ENCODE measurements at places on chromosomes 7 and 10.

GRCh38 chr7:9937944-9938631 is 1035.6 kb upstream of the PHF14 start:
- no peak for DNase-seq

DNA sequence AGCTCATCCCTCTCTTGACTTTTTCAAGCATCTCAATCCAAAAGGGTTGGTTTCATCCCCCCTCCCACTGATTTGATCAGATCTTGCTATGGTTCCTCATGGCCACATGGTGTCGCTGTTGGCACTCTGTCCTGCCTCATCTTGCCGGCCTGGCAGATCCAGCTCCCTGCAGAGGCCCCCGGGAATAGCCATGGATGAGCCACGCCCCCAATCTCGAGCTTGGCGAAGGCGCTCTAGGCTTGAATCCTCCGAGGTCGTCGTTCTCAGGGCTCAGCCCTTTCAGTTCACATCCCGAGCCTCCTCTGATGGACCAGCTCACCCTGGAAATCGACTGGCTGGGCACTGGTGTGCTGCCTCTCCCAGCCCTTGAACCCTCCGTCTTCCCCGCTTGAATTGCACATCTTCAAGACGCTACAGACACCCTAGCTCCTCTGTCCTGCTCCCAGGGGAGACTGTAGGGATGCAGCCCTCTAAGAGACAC is 628.7 kb downstream of the TYW1 start:
- no peak for DNase-seq

- DNase-seq: no peak
Observed at GRCh38 chr7:37310327-37311080, 138.2 kb downstream of the ELMO1 start.

DNA sequence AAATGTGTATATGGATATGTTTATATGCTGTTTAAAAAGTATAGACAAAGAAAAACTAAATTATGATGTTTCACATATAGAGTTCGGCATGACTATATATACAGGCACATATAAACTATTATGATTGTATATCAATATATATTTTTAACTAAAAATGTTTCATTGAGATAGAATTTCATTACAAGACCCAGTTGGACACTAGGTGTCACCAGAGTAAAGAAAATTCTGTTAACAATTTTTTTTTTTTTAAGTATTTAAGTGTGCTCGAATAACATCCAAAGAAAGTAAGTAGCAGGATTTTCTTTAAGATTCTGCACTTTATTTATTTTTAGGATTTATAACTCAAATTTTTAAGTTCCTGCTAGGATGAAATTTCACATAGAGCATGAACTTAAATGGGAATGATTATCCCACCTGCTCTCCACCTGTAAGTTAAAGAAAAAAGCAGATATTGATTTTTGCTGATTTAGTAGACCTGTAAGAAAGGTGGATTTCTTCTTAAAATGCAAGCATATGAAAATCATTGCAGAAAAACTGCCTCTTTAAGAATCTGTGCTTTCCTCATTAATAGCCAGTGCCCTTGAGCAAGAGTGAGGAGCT is 961.5 kb downstream of the PCDH15 start:
- no peak for DNase-seq

DNA sequence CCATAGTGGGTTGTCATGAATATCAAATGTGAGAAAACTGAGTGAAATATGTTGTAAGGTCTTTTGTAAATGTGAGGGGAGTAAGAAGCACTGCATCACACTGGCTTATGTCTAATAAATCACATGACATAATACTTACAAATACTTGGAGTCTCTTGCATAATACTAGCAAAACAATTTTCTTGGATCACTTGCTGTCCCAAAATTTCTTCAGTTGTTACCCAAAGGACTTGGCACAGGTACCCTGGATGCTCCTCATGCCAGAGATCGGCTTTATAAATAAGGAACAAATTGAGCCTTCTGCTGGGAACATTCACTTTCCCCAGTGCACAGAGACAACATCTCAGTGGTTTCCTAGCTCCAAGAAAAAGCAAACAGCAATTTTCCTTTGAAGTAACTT is 5.0 kb upstream of the LRIT2 start:
- no peak for DNase-seq

DNA sequence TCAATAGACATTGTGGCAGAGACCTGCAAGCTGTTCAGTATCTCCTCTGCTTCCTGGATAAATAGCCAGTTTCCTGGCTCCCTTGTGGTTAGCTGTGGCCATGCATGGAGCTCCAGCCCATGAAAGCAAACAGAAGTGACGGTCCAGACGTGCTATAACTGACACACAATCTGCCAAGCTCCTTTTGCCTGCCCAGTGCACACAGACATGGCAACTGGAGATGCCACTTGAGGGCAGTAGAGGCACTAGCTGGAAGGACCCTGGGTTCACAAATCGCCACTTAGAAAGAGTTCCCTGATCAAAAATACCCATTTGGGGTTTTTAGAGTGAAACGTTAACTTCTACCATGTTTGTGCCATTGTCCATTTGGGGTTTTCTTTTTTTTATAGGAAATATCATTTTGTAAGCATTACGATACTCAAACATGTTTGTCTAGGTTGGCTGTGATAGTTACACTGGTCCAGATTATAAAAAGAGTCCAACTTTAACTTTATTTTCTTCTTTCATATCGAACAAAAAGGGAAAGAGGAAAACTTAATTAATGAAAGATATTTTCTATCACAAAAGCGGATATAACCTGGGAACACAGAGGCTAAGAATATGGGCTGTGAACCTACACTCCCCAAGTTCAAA is 31.3 kb downstream of the KIN start:
- DNase-seq: peak; percentile 4

GRCh38 chr10:87585565-87586514 is 73.8 kb upstream of the PAPSS2 start:
- DNase-seq: no peak

GRCh38 chr10:113609704-113610108 is 54.1 kb downstream of the NRAP start:
- DNase-seq: no peak

GRCh38 chr10:84415539-84416244 is 87.3 kb downstream of the CCSER2 start:
- DNase-seq: no peak

DNA sequence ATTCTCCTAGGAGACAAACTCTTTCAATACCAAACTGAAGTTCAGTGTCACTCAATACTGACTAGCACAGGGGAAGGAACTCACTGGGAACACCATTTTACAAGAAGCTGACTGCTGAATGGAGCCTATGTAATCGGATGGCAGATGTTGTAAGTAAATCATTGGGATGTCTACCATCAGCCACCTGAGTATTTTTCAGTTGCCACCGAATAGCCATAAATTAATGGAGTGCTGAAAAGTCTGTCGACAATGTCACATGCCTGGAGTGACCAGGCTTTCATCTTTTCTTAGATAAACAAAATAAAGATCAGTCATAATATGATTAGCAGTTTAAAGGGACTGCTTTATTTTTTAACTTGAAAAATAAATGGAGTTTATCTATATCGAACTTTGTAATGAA is 145.9 kb upstream of the SEMA3E start:
- DNase-seq: no peak

- no peak for DNase-seq
Observed at GRCh38 chr7:24158975-24159374, 125.0 kb upstream of the NPY start.

DNA sequence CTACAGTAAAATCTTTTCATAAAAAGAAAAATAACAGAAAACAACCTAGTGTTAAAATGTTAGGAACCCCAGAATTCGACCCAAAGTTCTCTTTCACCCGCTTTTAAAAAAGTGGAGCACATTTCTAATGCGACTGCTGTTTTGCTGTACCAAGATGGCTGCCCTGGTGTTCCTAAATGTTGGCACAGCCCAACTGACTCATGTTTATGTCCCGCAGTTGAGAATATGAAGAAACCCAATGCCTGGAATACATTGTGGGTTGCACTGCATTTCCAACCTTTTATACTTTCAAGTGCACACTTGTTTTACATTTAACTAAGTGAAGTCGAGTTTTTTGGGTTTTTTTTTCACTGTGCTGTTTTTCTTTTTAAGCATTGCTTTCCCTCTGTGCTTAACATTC is 944 bp downstream of the STEAP1B start:
- no peak for DNase-seq

GRCh38 chr10:75959912-75960311 is 528.5 kb downstream of the LRMDA start:
- DNase-seq: no peak

DNA sequence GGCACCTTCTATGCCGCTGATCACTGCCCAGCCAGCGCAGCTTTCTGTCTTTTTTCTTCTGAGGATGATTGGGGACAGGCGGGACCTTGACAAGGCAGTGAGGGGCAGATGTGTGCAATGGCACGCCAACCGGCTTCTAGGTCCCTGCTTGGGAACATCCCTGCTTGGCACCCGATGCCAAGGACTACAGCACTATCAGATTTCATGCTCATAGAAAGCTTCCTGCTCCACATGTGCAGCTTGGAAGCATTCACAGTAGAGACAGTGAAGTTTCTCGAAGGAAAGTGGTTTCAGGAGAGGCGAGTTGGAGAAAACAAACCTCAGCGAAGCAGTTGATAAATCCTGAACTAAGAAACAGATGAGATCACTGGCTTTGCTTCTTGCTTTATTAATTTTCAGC is 267.5 kb upstream of the HABP2 start:
- no peak for DNase-seq

Measured in CD8-positive, alpha-beta memory T cell (primary cell).